ENCODE measurements at places on chromosomes 6 and 20.

- DNase-seq, result peak; percentile 96
Measured at GRCh38 chr20:47785854-47786764, 828 bp upstream of the SULF2 start.

DNA sequence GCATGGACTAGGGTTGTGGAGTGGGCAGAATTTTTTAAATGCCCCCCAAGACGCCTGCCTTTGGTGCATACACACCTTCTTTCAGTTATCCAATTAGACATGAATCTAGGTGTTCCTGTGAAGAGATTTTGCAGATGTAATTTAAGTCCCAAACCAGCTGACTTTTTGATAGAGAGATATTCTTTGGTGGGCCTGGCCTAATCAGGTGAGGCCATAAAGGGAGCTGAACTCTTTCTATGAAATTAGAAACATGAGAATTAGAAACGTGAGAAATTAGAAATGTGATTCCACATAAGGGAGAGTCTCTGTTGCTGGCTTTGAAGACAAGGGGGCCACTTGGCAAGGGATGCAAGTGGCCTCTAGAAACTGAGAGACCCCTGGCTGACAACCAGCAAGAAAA is 36.4 kb upstream of the TTPAL start:
- DNase-seq, result no peak

- peak; percentile 22 for DNase-seq
Measured at GRCh38 chr6:130293800-130294199, 71.0 kb upstream of the SAMD3 start.

DNA sequence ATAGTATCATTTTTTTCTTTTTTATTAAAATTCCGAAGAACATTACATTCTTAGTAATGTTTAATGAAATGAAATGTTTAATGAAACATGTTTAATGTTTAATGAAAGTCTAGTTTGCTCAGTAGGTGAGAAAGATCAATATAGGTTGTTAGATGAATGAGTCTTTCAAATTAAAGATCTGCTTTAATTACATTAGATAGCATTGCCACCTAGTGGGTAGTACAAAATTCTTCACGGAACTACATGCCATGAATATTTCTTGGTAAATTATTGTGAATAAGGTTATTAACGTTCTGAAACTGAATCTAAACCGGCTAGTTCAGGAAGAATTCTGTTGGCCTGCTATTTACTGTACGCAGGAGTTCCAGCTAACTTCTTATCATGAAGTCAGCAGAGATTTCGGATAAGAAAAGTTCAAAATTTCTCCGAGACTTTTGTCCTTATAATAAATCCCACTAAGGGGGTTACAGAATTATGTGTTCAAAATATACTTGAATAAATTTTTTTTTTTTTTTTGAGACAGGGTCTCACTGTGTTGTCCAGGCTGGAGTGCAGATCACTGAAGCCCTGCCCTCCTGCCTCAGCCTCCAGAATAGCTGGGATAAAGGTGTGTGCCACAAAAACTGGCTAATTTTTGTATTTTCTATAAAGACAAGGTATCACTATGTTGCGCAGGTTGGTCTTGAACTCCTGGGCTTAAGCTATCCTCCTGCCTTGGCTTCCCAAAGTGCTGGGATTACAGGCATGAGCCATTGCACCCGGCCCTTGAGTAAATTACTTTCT is 7.9 kb upstream of the GMNN start:
- DNase-seq, result peak; percentile 8

DNA sequence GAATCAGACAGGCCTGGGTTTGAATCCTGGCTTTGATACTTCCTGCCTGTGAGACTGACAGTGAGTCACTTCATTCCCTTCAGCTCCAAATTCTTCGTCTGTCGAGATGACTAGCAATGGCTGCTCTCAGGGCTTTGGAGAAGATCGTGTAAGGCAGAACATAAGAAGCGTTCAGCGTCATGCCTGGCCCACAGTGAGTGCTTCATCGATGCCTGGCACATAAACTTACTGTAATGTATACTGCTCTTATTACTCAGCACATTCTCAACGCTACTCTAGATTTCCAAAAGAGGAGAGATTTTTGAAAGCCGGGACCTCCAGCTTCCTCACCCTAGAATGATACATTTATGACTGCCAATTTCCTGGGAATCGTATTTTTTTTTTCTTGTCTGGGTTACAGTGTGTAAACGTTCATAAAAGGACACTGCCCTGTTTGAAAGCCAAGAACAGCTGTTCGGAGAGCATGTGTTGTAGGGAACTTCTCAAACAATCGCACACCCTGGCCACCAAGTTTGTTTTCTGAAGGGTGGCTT is 16.2 kb upstream of the BCAS1 start:
- peak; percentile 75 for DNase-seq

GRCh38 chr6:137749696-137750211 is 117.3 kb upstream of the TNFAIP3 start:
- peak; percentile 85 for DNase-seq

Measured in muscle of leg (tissue), 16 donors.